Breast epithelium (tissue), 4 donors: ENCODE measurements at places on chromosomes 12 and 14. TPM values are rescaled to one million over a fixed set of nuclear protein-coding genes. Genes with fewer than 3 reads are reported as not detected.

- peak; percentile 22 for DNase-seq
- H3K4me1 ChIP-seq = no peaks in the 10 kb centered on the region
- no peaks in the 10 kb centered on the region for H3K36me3 ChIP-seq
- no peaks in the 10 kb centered on the region for H3K27me3 ChIP-seq
- no peak overlapping the region for H3K27ac ChIP-seq
These were observed 40.9 kb upstream of the STXBP6 start for GRCh38 chr14:25090716-25091454.

- no peak overlapping the region for H3K27ac ChIP-seq
- H3K4me3 ChIP-seq = no peak overlapping the region
- no peaks in the 10 kb centered on the region for H3K36me3 ChIP-seq
- H3K4me1 ChIP-seq = no peaks in the 10 kb centered on the region
These were observed 3.6 kb downstream of the SLC2A14 start for GRCh38 chr12:7869137-7869536.

The GPR162 gene
- total RNA-seq = 4.2 TPM

DNA sequence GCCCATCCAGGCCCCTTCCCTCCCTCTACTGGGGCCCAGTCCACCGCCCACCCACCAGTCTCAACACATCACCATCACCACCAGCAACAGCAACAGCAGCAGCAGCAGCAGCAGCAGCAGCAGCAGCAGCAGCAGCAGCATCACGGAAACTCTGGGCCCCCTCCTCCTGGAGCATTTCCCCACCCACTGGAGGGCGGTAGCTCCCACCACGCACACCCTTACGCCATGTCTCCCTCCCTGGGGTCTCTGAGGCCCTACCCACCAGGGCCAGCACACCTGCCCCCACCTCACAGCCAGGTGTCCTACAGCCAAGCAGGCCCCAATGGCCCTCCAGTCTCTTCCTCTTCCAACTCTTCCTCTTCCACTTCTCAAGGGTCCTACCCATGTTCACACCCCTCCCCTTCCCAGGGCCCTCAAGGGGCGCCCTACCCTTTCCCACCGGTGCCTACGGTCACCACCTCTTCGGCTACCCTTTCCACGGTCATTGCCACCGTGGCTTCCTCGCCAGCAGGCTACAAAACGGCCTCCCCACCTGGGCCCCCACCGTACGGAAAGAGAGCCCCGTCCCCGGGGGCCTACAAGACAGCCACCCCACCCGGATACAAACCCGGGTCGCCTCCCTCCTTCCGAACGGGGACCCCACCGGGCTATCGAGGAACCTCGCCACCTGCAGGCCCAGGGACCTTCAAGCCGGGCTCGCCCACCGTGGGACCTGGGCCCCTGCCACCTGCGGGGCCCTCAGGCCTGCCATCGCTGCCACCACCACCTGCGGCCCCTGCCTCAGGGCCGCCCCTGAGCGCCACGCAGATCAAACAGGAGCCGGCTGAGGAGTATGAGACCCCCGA lies 6.8 kb upstream of the RNU7-1 start:
- H3K27ac ChIP-seq = peak overlapping the region; percentile 96
- peak overlapping the region; percentile 62 for H3K4me3 ChIP-seq
- no peaks in the 10 kb centered on the region for H3K36me3 ChIP-seq

GRCh38 chr12:57454213-57454565 lies 918 bp upstream of the INHBE start:
- H3K27me3 ChIP-seq = no peaks in the 10 kb centered on the region
- H3K36me3 ChIP-seq = no peaks in the 10 kb centered on the region
- no peak for DNase-seq
- no peak overlapping the region for H3K4me3 ChIP-seq

DNA sequence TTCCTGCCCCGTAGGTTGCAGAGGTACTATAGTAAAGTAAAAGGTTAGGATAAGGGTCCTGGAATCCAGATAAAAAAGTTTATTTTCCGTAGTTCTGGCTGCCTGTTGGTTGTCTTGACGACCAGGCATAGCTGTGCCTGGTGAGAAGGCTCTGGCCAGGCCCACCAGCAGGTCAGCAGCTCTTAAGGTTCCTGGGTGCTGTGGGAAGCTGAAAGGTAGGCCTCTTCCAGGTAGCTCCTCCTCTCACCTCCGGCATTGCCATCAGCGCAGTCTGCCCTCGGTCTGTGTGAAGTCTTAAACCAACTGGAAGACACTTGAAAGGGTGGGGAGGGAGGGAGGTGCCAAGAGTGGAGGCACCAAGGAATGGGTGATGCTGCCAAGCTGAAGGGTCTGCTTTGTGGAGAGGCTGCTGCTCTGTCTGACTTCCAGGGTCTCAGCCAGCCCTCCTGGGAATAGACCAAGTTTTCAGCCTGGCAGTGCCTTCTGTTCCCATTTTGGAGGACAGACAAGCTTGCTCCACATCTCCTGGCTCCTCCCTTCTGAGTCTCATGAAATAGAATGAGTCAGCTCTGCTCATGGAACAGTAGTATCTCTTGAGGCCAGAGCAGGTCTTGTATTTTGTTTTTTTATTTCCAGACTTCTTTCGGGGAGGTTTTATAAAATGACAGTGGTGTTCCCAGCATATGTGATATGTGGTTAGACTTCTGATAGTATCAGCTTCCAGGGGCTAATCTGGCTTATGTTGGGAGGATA lies 5.2 kb upstream of the ACADS start:
- no peak overlapping the region for H3K4me3 ChIP-seq
- DNase-seq = no peak
- H3K27ac ChIP-seq = peak overlapping the region; percentile 16
- no peaks in the 10 kb centered on the region for H3K4me1 ChIP-seq

GRCh38 chr12:6872073-6873048 lies 742 bp downstream of the SPSB2 start:
- DNase-seq = peak; percentile 71
- no peaks in the 10 kb centered on the region for H3K36me3 ChIP-seq
- no peaks in the 10 kb centered on the region for H3K27me3 ChIP-seq
- peak overlapping the region; percentile 72 for H3K4me3 ChIP-seq
- peak overlapping the region; percentile 78 for H3K27ac ChIP-seq

DNA sequence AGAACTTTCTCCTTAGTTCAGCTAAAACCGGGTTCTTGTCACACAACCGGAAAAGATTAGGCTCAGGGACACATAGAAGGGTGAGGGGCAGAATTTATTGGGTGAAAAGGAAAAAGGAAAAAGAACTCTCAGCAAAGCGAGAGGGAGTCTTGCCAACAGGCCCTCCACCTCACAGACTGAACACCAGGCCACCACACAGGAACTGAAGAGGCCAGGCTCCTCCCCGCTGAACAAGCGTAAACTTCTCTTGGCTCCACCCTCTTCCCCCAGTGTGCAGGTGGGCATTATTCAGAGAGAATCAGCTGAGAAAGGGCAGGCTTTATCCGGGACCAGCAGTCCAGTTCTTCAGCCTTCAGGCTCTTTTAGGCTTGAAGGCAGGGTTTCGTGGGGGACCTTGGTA lies 125.6 kb upstream of the FGD4 start:
- H3K36me3 ChIP-seq = no peaks in the 10 kb centered on the region
- H3K4me1 ChIP-seq = no peaks in the 10 kb centered on the region
- no peaks in the 10 kb centered on the region for H3K27me3 ChIP-seq
- DNase-seq = no peak
- H3K4me3 ChIP-seq = no peak overlapping the region
- H3K27ac ChIP-seq = no peak overlapping the region

- no peak overlapping the region for H3K4me3 ChIP-seq
- H3K4me1 ChIP-seq = no peaks in the 10 kb centered on the region
- H3K36me3 ChIP-seq = no peaks in the 10 kb centered on the region
These were observed 28.8 kb upstream of the GZMB start for GRCh38 chr14:24662753-24663152.

GRCh38 chr12:71688961-71689570 lies 3.2 kb downstream of the TMEM19 start:
- H3K27ac ChIP-seq = no peak overlapping the region
- no peak overlapping the region for H3K4me3 ChIP-seq
- H3K27me3 ChIP-seq = no peaks in the 10 kb centered on the region
- no peaks in the 10 kb centered on the region for H3K4me1 ChIP-seq
